ENCODE measurements at places on chromosomes 13 and 19.

DNA sequence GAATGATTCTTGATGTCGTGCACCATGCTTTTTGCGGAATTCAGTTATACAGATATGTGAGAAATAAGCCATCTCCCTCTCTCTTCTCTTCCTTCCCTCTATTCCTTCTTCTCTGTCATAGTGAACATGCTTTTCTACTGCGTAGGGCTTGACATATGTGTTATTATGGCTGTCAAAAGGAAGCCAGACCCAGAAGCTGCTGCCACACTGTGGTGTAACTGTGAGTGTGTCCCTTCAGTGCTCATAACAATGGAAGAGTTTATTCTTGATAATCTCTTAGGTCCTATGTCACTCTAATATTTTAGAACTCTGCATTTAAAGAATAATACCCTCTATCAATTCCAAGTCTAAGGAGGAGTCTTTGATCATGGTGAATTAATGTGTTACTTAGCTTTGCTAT lies 208.9 kb upstream of the TMTC4 start:
- no peak for DNase-seq

GRCh38 chr13:24734950-24735349 lies 29.0 kb upstream of the RNF17 start:
- no peak for DNase-seq

GRCh38 chr13:45626731-45627374 lies 11.3 kb upstream of the ERICH6B start:
- no peak for DNase-seq

DNA sequence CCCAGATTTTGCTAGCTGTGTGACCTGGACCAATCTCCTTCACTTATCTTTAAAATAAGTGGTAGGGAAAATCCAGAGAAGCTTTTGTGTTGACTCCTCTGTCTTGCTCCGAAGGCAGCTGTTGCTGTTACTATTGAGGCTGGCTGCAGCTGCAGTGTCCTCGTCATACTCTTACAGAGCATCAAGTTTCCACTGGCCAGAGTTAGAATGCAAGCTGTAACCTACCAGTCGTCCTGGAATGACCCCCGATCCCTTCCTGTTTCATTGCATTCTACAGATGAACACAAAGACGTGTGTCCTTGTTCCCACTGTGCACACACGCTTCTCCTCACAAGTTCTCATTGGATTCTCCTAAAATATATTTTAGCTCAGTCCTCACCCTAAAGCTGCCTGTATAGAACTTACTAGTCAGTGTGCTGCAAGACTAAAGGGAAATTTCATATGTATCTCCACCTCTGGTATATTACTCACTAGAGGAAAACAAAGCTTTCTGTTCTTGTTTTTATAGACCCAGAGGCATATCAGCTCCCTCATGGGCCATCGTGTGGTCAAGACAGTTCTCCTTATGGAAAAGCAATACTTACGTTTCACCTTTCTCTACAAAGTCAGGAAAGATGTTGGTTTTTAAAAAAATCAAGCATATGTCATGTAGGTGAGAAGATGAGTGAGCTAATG lies 589.8 kb downstream of the LMO7 start:
- no peak for DNase-seq

GRCh38 chr19:6459262-6460098 lies at the start of gene SLC25A23:
Gene SLC25A23, minus strand, starts transcription at chr19:6459792. Its CDS starts 164 bp downstream, at chr19:6459628.
- DNase-seq, result peak; percentile 26

DNA sequence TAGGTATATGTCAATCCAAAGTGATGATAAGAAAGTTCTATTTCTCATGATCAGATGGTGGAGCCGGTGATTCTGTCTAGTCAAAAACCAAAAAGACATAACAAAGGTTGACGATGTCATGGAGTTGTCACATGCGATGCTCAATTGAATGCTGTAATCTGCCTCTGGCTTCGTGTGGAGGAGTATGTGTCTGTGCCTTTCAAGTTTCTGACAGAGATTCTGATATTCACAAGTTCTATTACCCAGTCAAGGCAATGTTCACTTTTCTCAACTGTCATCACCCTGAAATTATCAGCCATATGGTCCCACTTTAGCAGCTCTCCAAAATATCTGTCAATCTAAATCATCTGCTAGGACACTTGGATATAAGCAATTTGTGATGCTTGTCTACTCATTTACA lies 367.6 kb upstream of the PRR20A start:
- DNase-seq, result no peak

DNA sequence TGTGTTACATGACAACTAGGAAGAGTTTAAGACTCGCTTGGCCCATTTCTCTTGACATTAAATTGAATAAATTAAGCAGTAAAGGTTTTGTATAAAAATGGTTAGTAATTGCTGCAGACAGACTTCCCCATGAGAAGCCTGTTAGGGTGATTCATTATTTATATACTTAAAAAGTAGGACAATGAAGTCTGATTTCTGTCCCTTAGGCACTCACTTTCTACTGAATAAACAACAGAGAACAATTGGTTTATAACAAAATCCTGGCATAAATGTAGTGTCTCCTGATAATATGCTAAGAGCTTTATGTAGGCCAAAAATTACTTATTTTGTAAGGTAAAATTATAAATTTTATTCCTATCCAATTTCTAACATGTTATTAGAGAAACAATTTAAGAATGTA lies 2138.5 kb upstream of the PCDH20 start:
- DNase-seq, result no peak

- DNase-seq, result no peak
Measured at GRCh38 chr19:33734913-33735312, 61.8 kb upstream of the KCTD15 start.

All from HS-27A (cell line).